ENCODE measurements at places on chromosomes 4 and X. TPM values are rescaled to one million over a fixed set of nuclear protein-coding genes. Genes with fewer than 3 reads are reported as not detected.

HTN1 gene
- polyA plus RNA-seq, result not detected

- no peak overlapping the region for H3K27ac ChIP-seq
- no peaks in the 10 kb centered on the region for H3K36me3 ChIP-seq
- H3K27me3 ChIP-seq, result no peaks in the 10 kb centered on the region
- no peak for DNase-seq
- H3K4me1 ChIP-seq, result no peaks in the 10 kb centered on the region
- no peak overlapping the region for H3K4me3 ChIP-seq
These were observed 46.9 kb downstream of the KIF4A start for GRCh38 chrX:70336767-70337166.

MAGEB1 gene
- polyA plus RNA-seq, result not detected

- no peak overlapping the region for H3K27ac ChIP-seq
- peaks cover 41% of the 10 kb centered on the region for H3K27me3 ChIP-seq
- no peak overlapping the region for H3K4me3 ChIP-seq
These were observed 26.2 kb upstream of the GPR173 start for GRCh38 chrX:53022381-53022780.

PLXNB3 gene
- 1.2 TPM for polyA plus RNA-seq

DNA sequence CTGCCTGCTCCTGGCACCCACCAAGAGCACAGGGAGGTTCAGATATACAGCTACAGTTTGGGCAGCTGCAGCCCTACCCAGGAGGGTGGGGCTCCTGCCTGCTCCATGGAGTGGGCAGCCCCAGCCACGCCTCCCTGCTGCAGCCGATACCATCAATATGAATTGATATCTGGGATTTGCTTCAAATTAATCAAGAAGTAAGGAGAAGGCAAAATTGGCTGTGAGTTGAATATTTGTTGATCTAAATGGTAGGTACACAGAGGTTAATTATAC lies 31.2 kb upstream of the ZNF280C start:
- H3K4me3 ChIP-seq, result no peak overlapping the region
- no peak for DNase-seq
- no peaks in the 10 kb centered on the region for H3K4me1 ChIP-seq
- no peaks in the 10 kb centered on the region for H3K36me3 ChIP-seq
- H3K27ac ChIP-seq, result no peak overlapping the region

DNA sequence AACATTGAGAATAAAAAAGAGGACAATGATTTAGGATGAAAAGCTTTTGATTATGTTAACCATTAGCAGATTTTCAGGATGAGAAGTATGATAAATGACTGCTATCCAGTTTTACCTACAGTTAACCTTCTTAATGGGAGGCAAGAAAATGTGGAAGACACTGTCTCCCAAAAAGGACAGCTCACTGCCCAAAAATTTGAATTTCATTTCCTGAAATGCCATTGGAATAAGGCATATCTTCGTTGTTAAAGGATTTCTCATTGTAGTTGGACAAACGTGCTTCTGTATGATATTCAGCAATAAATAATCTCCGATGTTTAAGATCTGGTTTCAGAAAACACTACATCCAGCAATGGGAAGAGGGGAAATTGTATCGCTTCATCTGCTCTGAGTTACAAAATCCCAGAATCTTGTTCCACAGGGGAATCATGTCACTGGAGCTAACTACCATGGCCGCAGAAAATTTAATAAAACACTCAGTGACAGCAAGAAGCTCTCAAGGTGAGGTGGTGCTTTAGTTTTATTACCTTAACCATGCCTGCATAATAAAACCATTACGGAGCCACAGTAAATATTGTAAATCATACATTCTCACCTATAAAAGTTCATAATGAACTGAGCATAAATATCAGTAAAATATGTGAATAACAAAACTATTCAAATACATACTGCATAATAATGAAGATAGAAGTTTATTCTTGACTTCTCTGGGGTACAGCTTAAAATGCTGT lies 552.3 kb downstream of the PCDH7 start:
- no peaks in the 10 kb centered on the region for H3K27me3 ChIP-seq
- DNase-seq, result no peak
- no peaks in the 10 kb centered on the region for H3K36me3 ChIP-seq
- H3K4me3 ChIP-seq, result no peak overlapping the region
- H3K4me1 ChIP-seq, result no peaks in the 10 kb centered on the region
- no peak overlapping the region for H3K27ac ChIP-seq

DNA sequence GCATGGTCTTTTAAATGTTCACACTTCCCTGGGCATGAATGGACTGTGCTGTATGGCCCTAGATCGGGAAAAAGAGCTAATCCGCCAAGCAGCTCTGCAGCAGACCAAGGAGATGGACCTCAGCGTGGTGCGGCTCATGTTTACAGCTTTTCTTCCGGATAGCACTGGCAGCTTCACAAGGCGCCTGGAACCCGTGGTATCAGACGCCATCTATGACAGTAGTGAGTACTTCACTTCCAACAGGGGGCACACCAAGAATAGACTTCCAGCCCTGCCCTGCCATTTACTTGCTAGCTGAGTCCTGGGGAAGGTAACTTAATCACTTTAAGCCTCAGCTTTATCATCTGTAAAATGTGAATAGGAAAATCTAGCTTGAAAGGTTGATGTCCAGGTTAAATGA lies 77.7 kb downstream of the NFKB1 start:
- no peak overlapping the region for H3K27ac ChIP-seq
- peak; percentile 61 for DNase-seq
- peaks cover 7% of the 10 kb centered on the region for H3K4me1 ChIP-seq
- H3K4me3 ChIP-seq, result no peak overlapping the region
- H3K36me3 ChIP-seq, result peaks cover 20% of the 10 kb centered on the region

POF1B gene
- polyA plus RNA-seq, result 0.47 TPM

Measured in lung (tissue), 17 donors.